Prostate gland (tissue), 2 donors: ENCODE measurements at places on chromosomes 5 and 9.

DNA sequence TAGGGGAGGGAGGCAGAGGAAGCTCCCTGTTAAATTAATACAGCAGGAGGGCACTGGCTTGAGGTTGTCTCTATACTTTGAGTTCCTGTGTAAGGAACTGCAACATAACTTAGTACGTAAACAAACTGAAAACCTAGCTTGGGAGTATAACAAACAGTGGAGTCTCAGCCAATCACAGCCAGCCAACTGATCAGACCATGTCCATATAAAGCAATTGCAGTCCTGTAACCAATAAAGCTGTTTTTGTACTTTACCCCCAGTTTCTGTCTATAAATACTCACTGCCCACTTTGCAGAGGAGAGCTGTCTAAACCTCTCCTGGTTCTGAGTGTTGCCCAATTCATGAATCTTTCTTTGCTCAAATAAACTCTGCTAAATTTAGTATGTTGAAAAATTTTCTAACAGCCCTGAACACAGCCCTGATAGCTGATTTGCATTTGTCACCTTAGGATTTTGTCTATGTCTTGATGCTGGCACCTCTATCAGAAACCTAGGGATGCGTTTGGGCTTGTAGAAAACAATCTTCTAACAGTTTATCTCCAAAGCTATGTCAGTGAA, 39.9 kb downstream of the GDNF start:
- DNase-seq = no peak

DNA sequence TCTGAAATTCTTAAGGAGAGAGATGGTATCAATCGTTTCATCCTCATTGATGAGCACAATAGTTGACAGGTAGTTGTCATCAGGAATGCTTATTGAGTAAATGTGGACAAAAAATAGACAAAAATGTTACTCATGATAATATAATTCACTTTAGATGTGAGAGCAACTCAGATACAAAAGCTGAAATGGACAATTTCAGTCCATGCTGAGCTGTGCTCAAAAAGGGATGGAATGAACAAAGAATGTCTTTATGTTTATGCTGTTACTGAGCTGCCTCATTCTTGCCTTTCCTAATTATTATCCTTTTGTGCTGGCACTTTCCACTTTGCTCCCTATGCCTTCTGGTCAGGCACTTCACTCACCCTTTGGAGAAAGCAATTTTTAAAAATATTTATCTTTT, 49.5 kb downstream of the JAKMIP2 start:
- DNase-seq = no peak

DNA sequence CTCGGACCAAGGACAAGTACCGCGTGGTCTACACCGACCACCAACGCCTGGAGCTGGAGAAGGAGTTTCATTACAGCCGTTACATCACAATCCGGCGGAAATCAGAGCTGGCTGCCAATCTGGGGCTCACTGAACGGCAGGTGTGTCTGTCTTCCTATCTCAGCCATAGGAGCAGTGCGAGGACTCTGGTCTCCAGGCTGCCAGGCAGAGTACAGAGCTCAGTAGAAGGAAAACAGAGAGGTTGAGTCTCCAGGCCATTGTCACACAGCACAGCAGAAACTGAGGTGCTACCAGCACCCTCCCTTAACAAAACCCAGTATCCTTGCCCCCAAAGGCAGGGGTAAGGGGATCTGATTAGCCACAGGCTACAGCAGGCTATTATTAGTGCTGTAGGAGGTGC, 7.1 kb upstream of the SLC6A7 start:
- DNase-seq = no peak

- no peak for DNase-seq
Observed at GRCh38 chr5:173062141-173062540, 6.0 kb downstream of the CREBRF start.

GRCh38 chr5:138573223-138573622, 2.0 kb downstream of the HSPA9 start:
- DNase-seq = no peak

GRCh38 chr5:126801992-126802294, 25.0 kb downstream of the LMNB1 start:
- DNase-seq = no peak

- no peak for DNase-seq
Observed at GRCh38 chr9:134437403-134438194, 111.3 kb downstream of the RXRA start.

- no peak for DNase-seq
Observed at GRCh38 chr5:91168859-91169258, 214.3 kb downstream of the ARRDC3 start.

DNA sequence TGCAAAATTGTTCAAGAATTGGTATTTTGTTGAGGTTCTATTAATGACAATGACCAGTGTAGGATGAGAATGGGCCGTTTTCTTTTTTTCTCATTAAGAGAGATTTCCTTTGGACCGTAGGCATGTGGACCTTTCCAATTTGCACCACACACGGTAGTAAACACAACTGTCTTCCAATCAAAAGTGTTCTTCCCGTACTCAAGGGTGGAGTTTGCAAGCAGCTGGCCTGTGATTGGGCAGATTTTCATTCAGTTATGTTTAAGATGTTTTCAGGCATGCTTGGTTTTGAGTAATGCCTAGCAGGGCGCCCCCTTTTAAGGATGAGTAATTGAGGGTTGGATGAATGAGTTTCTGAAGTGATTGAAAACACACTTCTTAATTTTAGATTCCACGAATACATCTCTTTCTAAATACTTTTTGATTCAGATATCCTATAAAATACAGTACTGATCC, 2.5 kb downstream of the KDM3B start:
- no peak for DNase-seq

- no peak for DNase-seq
Observed at GRCh38 chr5:94361832-94362796, 256.3 kb downstream of the KIAA0825 start.

GRCh38 chr5:6762697-6763096, 49.5 kb downstream of the TENT4A start:
- DNase-seq = no peak

DNA sequence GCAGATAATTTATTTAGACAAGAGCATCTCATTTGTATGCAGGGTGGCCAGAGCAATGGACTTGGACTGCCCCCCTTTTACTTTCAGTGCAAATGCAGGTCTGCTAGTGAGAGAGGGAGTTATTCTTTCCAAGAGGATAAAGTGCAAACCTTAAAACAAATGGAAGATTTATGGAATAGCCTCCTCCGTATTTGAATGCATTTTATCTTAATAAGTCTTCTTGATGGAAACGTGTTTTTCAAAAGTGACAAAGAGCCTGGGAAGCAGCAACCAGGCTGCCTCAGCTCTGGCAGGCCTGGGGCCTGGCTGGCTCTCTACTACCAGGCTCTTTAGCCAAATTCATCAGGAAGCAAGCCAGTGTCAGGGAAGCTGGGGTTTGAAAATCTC, 6.8 kb downstream of the NR2F1 start:
- no peak for DNase-seq

GRCh38 chr5:52800394-52801213, 12.9 kb downstream of the ITGA1 start:
- DNase-seq = peak; percentile 55

DNA sequence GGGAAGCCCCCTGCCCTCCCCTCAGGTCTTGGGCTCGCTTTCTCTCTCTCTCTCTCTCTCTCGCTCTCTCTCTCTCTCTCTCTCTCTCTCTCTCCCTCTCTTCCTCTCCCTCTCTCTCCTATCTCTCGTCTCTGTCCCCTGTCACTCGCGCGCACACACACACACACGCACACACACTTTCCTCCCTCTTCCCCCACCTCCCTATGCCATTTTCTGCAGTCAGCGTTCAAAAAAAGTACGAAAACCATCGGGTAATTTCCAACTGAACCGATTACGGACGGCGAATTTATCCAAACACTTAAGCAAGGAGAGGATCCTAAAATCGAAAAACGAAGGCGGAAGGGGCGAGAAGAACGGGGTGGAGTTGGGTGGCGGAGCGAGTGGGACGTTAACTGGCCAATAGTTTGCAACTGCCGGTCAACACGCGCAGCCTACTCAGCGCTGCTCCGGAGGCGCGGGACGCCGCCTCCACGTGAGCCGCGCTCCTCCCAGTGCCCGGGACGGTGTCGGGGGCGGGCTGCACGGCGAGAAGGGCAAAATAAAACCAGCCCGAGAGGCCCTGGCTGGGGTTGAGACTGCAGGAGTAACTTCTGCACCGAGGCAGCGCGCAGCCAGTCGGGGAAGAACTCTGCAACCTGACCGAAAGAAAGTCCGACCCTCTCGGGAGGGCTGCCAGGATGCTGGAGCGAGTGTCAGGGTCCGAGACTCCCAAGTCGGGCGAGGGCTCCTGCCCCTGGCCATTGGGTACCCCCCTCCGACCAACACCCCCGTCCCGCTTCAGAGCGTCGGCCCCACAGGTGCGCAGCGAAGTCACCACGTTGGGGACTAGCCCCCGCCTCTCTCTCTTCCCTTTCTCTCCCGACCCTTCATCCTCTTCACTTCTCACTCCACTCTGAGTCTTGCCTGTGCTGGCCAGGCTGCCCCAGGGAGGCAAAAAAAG, 24.9 kb upstream of the ELAVL2 start:
- no peak for DNase-seq

GRCh38 chr9:85117831-85118230, 448.3 kb downstream of the NTRK2 start:
- DNase-seq = no peak

- DNase-seq = no peak
Observed at GRCh38 chr5:65892801-65893200, 33.6 kb upstream of the ERBIN start.

DNA sequence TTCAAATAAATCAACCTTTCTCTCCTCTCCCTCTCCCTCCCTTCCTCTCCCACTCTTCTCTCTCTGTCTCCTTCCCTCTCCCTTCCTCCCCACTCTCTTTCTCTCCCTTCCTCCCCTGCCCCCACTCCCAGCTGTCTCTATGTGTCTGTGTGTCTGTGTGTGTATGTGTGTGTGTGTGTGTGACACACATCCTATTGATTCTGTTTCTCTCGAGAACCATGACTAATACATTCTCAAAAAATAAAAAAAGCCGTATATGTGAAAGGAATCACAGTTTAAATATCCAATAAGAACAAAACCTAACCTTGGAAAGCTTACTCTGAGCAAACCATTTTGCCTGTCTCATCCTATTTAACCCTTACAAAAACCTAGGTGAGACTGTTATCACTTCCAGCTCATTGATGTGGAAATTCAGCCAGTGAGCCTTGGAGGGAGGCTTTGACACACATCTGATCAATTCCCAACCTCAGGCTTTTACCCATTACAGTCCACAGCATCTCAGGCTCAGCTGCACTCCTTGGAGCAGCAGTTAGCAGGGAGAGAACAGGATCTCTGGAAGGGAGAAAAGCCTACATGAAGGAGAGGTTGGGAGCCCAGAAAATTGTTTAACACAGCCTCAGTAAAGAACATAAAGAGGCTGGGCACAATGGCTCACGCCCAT, 8.3 kb downstream of the HSD17B3 start:
- no peak for DNase-seq

- no peak for DNase-seq
Observed at GRCh38 chr5:82942083-82942881, 134.9 kb downstream of the TMEM167A start.

GRCh38 chr9:9754186-9754585, 858.6 kb downstream of the PTPRD start:
- DNase-seq = no peak

- DNase-seq = no peak
Observed at GRCh38 chr9:81890104-81890503, 38.1 kb upstream of the SPATA31D4 start.

DNA sequence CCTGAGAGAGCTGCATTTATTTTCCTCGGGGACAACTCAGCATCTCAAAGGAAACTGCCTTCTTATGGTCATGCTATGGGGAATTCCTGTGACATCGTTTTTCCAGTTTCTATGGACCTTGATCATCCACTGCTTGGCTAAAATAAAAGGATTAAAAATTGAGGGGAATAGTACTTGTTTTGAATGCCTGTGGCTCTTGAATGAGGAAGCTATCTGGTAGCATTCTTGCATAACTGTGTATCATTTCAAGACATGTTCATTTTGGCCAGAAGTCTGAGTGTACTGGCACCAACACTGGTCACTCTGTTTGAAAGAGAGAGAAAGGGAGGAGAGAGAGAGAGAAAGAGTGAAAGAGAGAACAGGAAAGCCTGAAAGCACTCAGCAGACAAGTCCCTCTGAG, 116.7 kb downstream of the DOCK2 start:
- no peak for DNase-seq

GRCh38 chr5:172303162-172303561, 19.6 kb upstream of the UBTD2 start:
- DNase-seq = no peak

- DNase-seq = no peak
Observed at GRCh38 chr5:107320846-107321245, 349.9 kb downstream of the EFNA5 start.

DNA sequence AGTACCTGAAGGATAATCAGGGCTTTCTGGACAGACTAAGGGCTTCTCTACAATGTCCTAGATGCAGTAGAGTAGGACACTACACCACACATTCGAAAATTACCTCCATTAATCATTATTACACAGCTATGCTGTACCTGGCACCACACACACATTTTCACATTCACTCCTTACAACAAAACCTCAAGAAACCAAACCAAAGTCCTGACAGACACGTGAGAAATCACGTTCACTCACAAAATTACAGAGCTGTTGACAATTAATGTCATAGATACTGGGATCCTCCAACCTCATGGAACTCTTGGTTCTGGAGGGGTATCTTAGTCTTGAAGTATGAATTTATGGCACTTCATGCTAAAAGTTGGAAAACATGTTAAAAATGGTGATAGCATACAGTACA, 16.3 kb downstream of the UBQLN1 start:
- no peak for DNase-seq

DNA sequence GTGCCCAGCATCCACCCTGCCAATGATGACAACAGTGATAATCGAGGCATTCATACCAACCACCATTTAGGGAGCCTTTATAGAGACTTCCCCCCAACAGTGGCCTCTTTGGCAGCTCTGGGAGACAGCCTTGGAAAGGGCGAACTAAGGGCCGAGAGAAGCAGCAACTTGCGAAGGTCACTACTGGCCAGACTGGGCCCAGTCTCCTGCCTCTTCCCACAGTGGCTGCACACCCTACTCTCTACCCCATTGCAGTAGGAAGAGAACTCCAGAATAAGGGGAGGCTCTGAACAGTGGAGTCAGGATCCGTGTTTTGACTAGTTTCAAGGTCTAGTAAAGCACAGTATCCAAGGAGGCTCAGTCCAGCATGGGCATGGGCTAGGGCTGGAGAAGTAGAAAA, 5.3 kb downstream of the LHX6 start:
- DNase-seq = no peak

DNA sequence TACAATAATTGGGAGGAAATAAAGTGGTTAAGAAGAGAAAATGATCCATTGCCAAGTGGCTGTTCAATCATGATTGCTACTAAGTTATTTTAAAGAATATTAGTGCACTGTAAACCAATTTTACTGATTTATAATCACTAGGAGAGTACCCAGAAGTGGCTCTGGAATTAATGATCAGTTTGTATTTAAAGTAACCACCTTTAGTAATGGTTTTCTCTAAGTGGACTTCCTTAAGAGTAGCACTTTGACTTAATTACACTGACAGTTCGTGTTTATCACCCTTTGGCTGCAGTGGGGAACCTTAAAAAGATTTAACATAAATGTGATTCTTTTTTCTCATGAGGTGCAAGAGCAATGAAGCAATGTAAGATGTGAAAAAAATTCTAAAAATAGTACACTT, 310.8 kb downstream of the CDH12 start:
- DNase-seq = no peak
